ENCODE measurements at places on chromosomes 6 and 20.
A peak's percentile ranks its signal among the peaks of the same experiment; 100 is the strongest.

DNA sequence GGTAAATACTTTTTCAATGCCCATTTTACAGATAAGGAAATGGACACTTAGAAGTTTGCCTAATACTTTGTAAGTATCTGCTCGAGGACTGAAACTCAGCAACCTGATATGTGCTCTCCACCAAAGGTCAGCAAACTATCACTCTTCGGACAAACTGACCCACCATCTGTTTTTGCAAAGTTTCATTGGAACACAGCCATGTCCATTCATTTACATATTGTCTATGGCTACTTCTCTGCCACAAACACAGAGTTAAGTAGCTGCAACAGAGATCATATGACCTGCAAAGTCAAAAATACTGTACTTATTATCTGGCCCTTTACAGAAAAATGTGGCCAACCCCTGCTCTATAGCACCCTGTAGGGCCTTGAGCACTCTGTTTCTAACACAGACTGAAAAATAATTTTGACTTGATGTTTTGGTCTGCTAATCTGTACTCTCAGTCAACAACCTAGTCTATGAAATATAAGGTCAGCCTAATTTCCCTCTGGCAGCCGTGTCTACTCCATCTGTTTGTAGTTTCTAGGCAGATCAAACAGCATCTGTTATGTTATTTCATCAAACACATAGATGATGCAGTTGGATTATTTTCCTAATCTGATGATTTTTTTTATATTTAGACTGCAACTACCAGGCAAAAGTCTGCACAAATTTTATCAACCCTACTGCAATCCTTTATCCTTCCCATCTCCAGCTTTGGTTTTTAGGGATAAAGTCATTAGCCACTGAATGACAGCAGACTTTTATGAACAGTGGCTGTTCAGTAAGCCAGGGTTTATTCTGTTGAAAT lies 41.4 kb upstream of the BEND6 start:
- DNase-seq, result no peak

- DNase-seq, result no peak
Observed at GRCh38 chr6:125251516-125252220, 50.1 kb downstream of the HDDC2 start.

DNA sequence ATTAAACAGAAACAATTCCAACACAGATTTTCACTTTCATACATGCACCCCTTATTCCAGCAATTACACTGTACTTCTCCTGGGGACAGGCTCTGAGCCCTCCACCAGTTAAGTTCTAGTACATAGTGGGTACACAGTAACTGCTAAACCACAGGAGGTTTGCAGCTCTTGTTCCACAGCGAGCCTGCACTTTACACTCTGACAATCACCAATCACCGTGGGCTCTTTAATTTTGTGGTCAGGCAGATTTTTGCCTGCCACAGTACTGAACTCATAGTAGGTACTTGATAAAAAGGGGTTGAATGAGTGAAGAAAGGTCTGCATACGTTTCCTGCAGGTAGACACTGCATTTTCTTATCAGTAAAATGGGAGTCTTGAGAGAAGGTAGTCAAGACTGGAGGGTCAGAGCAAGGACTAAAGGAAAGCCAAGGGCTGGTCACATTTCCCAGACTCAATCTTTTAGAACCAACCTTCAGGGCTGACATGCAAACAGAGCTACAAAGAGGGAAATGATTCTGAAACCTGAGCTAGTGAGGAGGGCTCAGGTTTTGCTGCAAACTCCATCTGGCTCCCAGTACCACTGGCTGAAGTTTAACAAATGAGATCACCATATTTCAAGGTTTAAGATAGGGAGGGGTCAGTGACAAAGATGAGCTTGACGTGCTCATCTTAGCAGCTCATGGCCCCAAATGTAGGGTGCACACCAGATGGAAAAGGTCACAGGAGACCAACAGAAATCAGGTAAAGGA lies 404.6 kb downstream of the BTBD9 start:
- DNase-seq, result peak; percentile 36

- DNase-seq, result no peak
Observed at GRCh38 chr6:30570740-30571074, 535 bp upstream of the ABCF1 start.

DNA sequence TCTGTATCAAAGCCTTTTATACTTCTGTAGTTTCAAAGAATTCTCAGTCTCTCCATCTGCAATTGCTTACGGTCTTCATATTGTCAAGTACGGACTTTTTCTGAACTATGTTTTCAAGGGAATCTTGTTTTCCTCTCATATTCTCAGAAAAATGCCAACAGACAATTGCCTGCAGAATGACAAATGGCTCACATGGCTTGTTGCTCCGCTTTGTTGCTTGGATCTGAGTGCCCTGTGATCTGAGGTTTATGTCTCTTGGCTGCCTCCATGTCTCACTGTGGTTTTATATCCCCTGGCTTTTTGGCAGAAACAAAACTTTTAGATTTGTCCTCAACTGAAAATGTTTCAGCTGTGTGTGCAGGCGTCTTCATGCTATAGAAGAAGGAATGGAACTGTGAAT lies 285.4 kb upstream of the CHD6 start:
- no peak for DNase-seq

- DNase-seq, result no peak
Observed at GRCh38 chr20:40851051-40851450, 162.0 kb upstream of the MAFB start.

DNA sequence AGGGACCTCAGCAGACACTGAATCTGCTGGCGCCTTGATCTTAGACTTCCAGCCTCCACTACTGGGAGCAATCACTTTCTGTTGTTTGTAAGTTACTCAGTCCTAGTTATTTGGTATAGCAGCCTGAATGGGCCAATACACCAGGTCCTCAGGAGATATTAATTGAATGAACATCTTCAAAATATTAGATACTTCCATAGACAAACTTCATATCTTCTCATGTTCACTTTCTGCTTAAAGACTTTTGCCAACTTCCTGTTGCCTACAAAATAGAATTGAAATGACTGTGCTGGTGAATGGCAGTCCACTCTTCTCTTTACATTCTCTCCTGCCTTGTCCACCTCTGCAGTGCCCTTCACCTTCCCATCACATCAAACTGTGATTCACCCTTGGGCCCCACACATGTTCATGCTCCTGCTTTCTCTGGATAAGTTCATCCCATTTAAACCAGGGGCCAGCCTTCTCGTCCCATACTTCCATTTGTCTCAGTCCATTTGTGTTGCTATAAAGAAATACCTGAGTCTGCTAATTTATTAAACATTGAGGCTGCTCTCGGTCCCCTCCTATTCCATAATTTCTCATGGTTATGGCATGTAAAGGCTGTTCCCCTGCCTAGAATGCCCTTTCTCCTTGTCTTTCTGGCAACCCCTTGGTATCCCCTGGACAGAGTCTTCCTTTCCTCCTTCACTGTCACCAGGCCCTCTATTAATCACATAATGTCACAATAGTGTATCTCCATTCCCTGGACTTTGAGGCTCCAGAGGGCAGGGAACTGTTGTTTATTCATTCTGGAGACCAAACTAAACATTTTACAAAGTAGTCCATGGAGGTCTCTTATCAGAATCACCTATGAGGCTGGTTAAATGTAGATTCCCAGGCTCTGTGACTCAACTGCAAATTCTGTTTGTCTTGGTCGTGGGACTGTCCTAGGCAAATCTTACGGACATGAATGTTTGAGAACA lies 148.3 kb upstream of the TMEM170B start:
- no peak for DNase-seq

- DNase-seq, result no peak
Observed at GRCh38 chr6:17968876-17969275, 18.6 kb downstream of the KIF13A start.

GRCh38 chr20:46752728-46753127 lies 43.3 kb downstream of the SLC2A10 start:
- DNase-seq, result peak; percentile 62

DNA sequence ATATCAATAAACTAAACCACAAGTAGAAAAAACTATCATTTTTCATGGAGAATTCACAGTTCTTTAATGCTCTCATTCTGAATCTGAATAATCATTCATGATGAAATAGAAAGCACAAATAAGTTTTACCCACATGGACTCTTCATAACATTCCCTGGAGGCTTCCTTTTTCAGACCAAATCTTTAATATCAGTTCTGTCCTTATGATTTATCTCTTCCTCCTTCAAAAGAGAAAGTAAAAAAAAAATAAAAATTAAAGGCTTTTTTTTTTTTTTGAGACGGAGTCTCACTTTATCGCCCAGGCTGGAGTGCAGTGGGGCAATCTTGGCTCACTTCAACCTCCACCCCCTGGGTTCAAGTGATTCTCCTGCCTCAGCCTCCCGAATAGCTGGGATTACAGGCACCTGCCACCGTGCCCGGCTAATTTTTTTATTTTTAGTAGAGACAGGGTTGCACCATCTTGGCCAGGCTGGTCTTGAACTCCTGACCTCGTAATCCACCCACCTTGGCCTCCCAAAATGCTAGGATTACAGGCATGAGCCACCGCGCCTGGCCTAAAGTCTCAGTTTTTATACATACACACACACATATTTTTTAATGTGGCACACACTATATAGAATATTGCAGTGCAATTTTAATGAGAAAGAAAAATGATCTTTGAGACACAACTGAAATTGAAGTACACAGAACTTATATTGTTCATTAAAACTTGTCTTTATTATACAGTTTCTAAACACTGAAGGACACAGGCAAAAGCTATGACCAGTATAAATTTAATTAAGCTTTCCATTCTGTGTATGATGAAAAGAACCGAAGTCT lies 31.9 kb upstream of the ZNF217 start:
- no peak for DNase-seq

DNA sequence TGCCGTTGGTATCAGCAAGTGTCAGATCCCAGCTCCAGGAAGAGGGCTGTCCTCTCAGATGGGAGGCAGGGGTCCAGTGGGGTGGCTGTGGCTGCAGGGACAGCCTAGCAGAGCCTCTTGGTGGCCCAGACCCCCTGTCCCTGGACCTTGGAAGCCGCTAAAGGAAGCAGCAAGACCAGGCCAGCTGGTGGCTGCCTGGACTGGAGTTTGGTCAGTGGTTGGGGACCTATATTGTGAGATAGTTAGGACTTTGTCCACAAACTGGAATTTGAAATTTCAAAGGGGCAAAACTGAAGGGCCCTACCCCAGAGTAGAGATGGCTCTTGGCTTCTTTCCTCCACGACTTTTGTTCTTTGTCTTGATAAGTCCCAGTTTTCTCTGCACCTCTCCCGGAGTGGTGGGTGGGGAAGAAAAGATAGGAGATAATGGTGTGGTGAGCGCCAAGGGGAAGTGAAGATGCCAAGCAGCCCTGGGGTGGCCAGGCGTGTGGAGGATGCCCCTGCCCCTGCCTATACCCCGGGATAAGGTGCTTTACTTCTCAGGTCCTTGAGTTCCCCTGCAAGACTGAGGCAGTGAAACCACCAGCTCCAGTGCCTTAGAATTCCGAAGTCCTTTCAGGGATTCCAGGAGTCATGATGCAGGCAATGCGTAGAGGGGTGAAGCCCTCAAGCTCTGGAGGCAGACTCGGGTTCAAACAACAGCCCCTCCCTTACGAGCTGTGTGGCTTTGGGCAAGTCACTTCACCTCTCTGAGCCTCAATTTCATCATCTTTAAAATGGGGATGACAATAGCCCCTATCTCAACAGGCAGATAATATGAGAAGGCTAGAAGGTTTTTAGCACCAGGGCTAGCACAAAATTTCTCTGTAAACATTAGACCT lies 40.2 kb downstream of the HNF4A start:
- no peak for DNase-seq

- DNase-seq, result no peak
Observed at GRCh38 chr6:24228681-24229255, 102.8 kb downstream of the NRSN1 start.

DNA sequence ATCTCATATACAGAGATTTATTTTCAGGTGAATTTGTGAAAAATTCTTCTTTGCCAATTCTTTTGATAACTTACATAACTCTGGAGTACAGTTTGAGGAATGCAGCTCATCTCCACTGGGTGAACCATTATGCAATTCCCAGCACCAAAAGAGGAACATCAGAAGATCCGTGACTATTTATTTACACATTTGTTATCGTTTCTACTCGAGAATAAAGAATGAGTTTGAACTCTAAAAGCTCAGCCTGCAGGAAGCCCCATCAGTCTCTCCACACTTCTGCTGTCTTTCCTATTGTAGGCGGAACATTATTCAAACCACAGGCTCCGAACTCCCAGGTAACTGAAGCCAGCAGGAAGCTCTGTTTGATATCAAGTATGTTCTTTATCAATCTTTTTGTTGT lies 95.9 kb upstream of the IFNGR1 start:
- DNase-seq, result no peak

DNA sequence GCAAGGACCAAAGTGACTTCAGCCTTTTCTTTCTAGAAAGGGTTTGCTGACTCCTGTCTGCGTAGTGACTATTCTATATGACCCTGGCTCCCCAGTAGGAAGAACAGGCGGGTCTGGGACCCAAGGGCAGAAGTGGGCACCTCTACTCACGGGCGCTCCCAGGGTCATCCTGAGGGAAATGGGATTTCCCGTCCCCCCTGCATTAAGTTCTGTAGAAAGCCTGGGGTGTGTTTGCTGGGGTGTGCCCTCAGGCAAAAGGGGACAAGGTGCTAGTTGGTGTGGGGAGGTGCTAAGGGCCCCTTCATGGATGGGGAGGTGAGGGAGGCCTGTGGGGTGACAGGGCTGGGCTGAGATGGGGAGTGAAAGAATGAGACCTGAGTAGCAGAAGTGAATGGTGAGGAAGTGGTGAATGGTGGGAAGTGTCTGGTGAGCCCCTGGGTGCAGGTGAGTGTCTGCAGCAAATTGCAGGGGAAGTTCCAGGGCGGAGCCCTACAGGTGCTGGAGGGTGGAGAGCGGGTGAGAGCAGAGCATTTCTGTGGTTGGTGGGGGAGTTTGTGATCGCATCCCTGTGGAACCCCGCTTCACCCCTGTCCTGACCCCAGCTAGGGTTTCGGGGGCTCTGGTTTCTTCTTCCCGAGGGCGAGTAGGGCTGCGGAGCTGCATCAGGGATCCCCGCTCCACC lies 21.1 kb downstream of the RAET1L start:
- no peak for DNase-seq

- no peak for DNase-seq
Observed at GRCh38 chr6:166900956-166901607, 55.3 kb downstream of the RNASET2 start.

DNA sequence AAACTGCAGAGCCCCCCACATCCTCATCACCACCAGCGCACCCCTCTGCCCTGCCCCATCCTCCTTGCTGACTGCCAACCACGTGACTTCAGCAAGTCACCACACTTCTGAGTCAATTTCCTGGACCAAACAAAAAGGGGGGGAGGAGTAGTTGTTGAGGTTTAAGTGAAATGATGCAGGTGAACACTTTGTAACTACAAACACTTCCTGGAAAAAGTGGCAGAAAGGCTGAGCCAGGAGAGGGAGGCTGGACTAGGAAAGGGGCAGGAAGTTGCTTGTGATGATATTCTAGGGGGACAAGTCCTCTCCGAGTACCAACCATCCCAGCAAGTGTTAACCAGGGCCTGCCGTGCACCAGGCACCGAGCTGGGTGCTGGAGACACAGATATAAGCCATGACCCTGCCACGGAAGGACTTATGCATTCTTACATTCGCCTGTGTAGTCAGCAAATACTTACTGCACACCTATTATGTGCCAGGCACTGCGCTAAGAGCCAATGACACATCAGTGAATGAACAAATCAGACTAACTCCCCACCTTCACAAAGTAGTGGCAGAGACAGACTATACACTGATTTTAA lies 67.3 kb downstream of the PREX1 start:
- no peak for DNase-seq

GRCh38 chr20:32808438-32808837 lies 11.3 kb upstream of the MAPRE1 start:
- DNase-seq, result no peak

GRCh38 chr6:125747589-125748405 lies 1.6 kb upstream of the HEY2 start:
- DNase-seq, result no peak

- no peak for DNase-seq
Observed at GRCh38 chr20:24935140-24935539, 13.9 kb upstream of the CST7 start.

All from NCI-H1417 (cell line).